Right cardiac atrium (tissue), 5 donors: ENCODE measurements at places on chromosomes 1 and 21.

DNA sequence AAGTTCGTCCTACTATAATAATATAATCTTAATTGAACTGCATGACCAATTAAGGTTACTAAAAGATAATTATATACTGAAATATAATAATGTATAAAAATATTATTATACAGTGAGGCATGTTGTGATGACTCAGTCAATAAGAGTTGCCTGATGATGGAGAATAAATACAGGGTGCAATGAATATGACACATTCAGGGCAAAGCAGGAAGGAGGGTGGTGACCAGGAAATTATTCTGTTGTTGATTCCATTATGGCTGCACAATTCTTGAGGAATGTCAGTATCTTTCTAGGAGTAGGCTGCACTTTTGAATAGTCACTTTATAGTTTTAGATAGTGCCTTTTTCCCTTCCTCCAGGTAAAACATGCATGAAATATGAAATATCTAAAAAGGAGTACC lies 46.4 kb upstream of the RGS21 start:
- DNase-seq = no peak

DNA sequence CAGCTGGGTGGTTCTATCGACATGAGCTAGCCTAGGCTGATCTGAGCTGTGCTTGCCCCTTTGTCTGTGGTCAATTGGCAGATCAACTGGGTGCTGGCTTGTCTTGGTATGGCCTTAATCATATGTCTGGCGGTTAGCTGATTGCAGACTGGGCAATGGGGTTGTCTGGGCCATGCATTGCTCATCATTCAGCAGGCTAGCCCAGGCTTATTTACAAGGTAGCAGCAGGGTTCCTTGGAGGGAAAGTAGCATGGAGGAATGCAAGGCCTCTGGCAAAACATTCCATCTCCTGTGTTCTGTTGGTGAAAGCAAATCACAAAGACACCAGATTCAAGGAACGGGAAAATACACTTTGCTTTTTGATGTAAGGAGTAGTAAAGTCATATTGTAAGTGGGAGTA lies 84.0 kb upstream of the IVNS1ABP start:
- no peak for DNase-seq

DNA sequence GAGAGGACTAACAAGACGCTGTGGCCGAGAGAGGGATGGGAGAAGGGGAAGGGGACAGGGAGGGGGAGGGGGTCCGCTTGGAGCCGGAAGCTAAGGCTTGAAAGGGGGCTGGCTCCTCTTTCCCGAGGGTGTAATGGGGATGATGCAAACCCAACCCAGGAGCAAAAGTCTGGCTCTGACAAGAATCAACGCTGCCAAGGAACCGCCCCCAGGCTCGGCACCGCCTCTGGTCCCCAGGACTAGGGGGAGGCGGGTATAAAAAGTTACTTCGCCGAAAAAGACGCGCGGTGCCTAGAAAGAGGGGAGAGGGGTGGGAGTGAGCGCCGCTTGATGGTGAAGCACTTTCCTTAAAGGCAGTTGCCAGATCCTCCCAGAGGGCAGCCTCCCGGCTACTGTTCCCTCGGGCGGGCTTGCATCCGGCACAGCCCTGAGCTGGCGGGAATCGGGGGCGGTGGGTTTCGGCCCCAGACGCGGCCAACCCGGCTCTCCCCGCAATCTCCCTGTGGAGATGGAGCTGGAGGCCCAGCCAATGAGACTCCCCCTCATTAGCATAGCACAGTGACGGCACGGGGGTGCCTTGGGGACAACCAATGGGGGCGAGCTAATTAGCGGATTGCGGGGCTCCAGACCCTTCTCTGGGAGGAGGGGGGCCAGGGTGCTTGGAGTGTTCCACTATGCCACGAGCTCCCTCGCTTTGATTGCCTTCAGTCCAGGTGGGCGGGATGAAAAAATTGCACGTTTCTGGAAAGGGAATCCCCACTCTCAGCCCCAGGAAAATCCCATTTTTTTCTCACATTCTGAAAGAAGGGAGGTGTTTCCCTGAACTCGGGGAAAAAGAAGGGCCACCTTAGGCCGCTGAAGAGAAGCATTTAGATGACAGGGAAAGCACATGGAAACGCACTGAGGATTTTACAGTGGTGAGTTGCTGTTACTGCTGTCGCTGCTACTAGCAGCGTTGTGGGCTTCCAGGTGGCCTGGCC lies at the start of gene KCNT2:
TSS of gene KCNT2 (minus strand) at position 51 of the 980 bp plus-strand sequence. CDS start 131 bp downstream, outside the sequence.
- DNase-seq = peak; percentile 89

- no peak for DNase-seq
Observed at GRCh38 chr1:81307786-81308185, 492.9 kb upstream of the ADGRL2 start.

GRCh38 chr1:20152599-20152930 lies 13.4 kb downstream of the PLA2G2F start:
- DNase-seq = no peak

DNA sequence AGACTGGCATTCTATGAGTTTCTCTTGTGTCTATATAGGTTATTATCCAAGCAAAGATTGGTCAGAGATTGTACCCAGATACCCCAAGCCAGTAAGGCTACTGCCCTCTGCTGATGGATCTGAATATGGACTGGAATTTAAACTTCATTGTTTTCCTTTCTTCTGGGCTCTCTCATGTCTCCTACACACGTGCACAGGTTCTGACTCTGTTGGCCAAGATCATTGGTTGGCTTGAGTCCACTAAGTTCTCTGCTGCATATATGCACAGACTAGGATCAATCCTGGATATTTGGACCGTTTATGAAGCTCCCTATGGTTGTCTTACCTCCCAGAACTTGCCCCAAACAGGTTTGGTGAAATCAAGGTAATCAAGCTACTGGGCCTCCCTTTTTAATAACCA lies 69.7 kb downstream of the CC2D1B start:
- no peak for DNase-seq

DNA sequence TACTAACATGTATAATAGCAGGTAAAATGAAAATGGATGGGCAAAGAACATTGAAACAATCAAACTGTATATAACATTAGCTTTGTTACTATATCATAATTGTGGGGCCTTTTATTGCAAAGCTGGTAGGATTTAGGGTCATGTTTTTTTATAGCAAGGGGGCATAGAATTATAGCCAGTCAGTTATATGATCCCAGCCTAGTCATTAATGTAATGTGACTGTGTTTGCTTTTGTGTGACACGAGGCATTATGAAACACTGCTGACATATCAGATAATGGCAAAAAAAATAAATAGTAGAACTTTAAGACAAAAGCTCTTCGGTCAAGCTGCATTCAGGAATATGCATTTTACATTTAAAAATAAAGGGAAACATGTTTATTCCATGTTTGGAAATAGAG lies 81.3 kb upstream of the ZNF281 start:
- no peak for DNase-seq

- no peak for DNase-seq
Observed at GRCh38 chr1:167922611-167923074, 8.7 kb upstream of the ADCY10 start.

- DNase-seq = no peak
Observed at GRCh38 chr21:42272109-42272962, 42.9 kb downstream of the TFF3 start.

DNA sequence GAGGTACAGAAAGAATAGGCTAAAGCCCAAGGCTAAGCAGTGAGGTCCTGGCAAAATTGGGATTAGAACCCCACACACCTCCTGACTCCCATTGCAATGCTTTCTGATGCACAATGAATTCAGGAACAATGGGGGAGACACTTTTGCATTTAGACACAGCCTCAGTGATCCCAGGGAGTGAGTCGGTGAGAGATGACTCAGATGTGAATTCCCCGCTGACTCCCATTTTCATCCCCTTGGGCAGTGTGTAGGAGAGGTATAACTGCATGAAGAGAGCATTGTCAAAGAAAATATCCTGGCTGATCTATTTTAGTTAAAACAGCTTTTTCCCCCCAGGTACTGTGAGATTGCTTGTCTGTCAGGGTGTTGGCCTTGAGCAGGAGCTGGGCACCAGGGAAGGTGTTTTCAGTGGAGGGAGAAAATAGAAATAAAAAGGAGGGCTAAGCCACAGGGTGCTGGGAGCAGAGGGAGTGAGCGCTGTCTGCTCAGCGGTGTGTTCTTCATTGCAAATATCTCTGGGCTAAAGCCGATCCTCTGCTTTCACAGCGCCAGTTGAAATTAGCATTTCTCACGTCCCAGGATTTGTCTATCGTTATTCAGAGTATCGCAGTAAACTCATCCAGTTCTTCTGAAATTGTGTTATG lies 247.7 kb upstream of the PTBP2 start:
- no peak for DNase-seq

GRCh38 chr1:57889676-57890320 lies 465.9 kb upstream of the DAB1 start:
- DNase-seq = no peak

DNA sequence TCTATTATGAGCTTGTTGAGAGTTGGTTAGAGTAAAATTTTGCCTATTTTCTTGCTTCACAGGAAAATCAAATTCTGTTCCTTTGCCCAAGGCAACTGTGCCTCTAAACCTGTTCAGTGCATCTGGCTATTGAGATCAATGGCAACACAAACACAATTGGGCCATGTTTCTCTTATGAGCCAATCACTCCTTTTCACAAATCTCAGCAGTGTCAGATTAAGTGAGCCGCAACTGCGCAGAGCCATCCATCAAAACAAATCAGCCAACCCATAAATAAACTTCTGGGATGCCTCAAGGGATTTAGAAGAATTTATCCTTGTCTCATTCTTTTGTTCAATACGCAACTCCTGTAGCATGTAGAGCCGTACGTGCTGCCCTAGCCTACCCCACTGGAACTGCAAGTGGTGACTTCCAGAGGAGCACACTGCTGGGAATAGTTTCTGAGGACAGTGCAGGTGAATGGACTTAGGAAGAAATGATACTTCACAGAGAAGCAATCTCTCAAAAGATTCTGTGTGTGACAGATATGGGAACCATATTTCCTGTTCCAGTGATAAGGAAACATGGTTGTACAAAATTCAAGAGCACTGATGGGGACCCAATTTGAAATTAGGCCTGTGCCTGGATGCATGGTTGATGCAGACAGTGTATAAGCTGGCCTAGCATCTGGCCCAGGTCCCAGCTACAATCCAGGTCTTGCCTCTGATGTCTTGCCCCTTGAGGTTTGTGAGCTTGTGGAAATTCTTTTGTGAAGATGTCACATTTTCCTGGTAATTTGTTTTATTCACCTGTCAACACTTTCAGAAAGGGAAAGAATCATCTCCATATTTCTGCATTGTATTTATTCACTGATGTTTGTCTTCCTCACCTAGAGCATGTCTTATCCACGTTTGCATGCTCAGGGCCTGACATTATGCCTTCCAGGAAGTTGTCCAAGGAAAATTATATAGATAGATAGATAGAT lies 166.2 kb downstream of the URB2 start:
- DNase-seq = no peak

- DNase-seq = no peak
Observed at GRCh38 chr1:94048413-94049164, 72.4 kb downstream of the ABCA4 start.

GRCh38 chr1:15151871-15152270 lies 1.7 kb upstream of the TMEM51 start:
- DNase-seq = no peak

- no peak for DNase-seq
Observed at GRCh38 chr1:240104672-240105071, 13.0 kb downstream of the FMN2 start.

- DNase-seq = no peak
Observed at GRCh38 chr1:239361403-239361802, 25.0 kb upstream of the CHRM3 start.

- no peak for DNase-seq
Observed at GRCh38 chr1:26739329-26739914, 43.6 kb downstream of the ARID1A start.

- DNase-seq = no peak
Observed at GRCh38 chr1:23922321-23922943, 9.3 kb upstream of the CNR2 start.

DNA sequence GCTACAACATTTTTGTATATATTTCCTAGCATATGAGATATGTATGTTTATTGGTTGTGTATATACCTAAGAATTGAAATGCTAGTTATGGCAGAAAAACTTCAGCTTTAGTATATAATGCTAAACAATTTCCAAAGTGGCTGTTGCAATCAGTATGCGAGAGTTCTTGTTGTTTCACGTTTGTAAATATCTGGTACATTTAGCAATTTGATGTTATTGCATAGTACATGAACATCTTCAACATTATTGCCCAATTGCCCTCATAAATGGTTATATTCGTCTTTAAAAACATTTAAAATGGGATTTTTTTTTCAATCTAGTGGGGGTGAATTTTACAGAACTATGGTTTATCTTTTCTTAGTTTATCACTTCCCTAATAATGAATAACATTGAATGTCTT lies 86.2 kb upstream of the HP1BP3 start:
- no peak for DNase-seq

- no peak for DNase-seq
Observed at GRCh38 chr21:25578056-25578961, 29.0 kb downstream of the MRPL39 start.

- no peak for DNase-seq
Observed at GRCh38 chr1:13628711-13629110, 45.1 kb downstream of the PDPN start.

GRCh38 chr1:229396585-229397206 lies 37.2 kb downstream of the ACTA1 start:
- DNase-seq = no peak

GRCh38 chr1:84711121-84711520 lies 20.9 kb upstream of the SSX2IP start:
- DNase-seq = no peak

- no peak for DNase-seq
Observed at GRCh38 chr1:86846164-86846647, 67.7 kb downstream of the SELENOF start.

GRCh38 chr1:221723018-221723847 lies 18.7 kb downstream of the DUSP10 start:
- no peak for DNase-seq

- no peak for DNase-seq
Observed at GRCh38 chr1:1437904-1438376, 2.5 kb downstream of the VWA1 start.

DNA sequence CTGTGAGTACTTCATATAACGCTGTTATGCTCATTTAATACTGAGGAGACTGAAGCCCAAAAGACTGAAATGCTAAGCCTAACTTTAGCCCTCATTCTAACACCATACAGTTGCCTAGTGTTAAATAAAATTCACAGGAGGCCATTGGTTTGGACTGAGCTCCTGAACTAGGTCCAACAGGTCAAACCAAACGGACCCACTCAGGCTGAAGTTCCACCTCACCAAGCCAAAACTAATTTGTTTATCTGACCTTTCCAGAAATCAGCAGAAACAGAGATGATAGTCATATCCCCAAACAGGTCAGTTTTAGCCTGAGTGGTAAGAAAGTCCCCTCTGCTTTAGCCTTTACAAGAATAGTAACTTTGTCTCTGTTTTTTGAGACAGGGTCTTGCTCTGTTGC lies 311.3 kb upstream of the ZP4 start:
- no peak for DNase-seq

- no peak for DNase-seq
Observed at GRCh38 chr1:117534995-117535467, 70.8 kb upstream of the TENT5C start.

DNA sequence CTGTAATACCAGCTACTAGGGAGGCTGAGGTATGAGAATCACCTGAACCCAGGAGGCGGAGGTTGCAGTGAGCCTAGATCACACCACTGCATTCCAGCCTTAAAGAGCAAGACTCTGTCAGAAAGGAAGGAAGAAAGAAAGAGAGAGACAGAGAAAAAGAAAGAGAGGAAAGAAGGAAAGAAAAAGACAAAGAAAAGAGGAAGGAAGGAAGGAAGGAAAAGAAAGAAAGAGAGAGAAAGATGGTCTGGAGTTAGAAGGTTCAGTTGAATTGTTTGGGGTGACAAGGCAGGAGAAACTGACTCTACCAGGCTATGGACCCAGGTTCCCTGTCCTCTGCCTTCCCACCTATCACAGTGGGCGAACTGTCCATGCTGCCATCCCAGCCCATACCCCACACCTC lies 27.4 kb upstream of the PIK3CD start:
- no peak for DNase-seq

- no peak for DNase-seq
Observed at GRCh38 chr1:173266841-173267240, 59.7 kb upstream of the TNFSF4 start.
